ENCODE measurements at places on chromosomes 2 and 18. TPM values are rescaled to one million over a fixed set of nuclear protein-coding genes. Genes with fewer than 3 reads are reported as not detected.

DNA sequence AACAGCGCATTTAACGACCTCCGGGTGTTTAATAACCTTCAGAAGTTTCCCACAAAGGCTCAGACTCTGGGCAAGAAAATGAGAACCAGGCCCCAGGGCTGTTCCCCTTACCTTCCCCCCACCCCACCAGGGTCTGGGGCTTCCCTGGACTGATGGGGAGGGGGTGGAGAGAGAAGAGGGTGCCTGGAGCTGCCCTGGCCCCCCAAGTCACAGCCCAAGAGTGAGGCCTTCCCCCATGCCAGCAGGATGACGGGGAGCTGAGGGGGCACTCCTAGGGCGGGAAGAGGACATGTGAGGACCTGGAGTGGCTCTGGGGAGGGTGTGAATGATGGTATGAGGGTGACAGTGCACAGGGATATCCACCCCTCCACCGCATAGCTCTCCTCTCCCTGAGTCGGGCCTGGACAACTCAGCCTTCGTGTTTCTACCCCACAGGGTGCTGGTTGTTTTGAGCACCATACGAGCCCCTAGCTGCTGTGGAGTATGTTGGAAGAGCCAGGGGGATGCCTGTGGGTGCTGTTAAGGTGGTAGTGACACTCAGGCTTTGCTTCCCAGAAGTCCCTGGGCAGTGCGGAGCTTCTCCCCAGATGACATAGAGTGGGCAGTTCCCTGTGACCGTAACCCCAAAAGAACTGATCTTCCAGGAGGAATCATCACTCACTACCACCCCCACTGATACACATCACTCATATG lies 3.9 kb downstream of the PKDCC start:
- H3K4me1 ChIP-seq, result peaks cover 13% of the 10 kb centered on the region
- no peak overlapping the region for H3K4me3 ChIP-seq
- no peaks in the 10 kb centered on the region for H3K27me3 ChIP-seq

DNA sequence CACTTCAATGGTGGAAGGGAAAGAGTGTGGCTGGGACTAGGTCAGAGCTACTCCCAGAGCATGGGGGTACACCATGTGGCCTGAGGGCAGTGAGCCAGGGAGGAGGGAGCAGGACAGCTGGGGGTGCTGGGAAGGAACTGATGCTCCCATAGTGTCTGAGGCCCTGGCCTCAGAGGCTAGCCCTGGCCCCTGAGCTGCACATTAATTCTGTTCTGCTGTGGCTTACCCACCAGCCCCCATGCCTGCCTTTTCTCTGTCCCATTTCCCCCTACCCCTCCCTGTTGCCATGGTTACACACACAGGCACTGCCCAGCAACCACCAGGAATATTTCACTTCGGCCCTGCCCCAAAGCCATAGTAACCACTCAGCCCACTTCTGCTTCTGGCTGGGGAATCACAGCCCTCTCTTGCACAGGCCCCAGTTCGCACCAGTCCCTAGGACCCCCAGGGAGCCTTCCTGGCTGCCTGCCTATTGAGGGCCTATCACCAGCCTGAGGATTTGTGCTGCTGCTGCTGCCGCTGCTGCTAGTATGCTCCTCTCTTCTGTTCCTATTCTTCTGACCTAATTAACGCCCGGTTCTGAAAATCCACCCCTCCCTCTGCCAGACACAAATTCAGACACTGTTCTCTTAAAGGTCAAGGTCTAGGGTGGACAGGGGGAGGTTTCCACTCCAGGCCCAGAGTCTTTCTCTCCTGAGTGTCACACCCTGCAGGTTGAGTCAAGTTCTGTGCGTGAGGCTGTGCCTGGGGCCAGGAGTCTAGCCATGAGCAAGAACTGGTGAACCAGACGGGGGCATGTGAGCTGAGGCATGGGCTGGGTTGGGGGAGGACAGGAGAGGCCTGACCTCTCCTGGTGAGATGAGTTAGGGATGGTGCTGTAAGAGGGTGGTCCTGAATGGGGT lies 87.1 kb upstream of the MCFD2 start:
- H3K27ac ChIP-seq, result no peak overlapping the region
- no peaks in the 10 kb centered on the region for H3K27me3 ChIP-seq
- no peak overlapping the region for H3K4me3 ChIP-seq

Gene PGAP1
- 1.0 TPM for polyA plus RNA-seq

Gene GPBAR1
- 2.1 TPM for polyA plus RNA-seq
